Kidney (tissue), 22 donors: ENCODE measurements at places on chromosomes 3 and 15.

DNA sequence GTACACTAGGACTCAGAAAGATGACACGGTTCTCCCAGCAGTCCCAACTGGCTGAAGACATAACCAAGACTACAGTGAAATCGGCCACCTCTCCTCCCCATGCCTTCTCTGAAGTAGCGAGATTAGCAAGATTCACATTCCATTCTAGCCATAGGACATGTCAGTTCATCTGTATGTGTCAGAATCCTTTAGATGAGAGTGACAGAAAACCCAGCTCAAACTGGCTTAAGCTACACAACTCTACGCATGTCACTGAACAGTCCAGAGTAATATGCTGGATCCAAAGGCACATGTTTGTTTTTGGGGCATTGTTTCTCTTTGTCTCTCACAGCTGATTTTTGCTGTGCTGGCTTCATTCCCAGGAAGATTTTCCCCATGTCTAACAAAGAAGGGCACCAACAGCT is 75.8 kb downstream of the RARB start:
- H3K4me3 ChIP-seq, result no peak overlapping the region
- no peaks in the 10 kb centered on the region for H3K4me1 ChIP-seq
- H3K36me3 ChIP-seq, result no peaks in the 10 kb centered on the region
- DNase-seq, result no peak
- H3K27ac ChIP-seq, result no peak overlapping the region

- H3K4me1 ChIP-seq, result no peaks in the 10 kb centered on the region
- no peaks in the 10 kb centered on the region for H3K36me3 ChIP-seq
- H3K27me3 ChIP-seq, result no peaks in the 10 kb centered on the region
- no peak overlapping the region for H3K4me3 ChIP-seq
- DNase-seq, result no peak
- H3K27ac ChIP-seq, result no peak overlapping the region
Measured at GRCh38 chr3:100221159-100221558, 39.6 kb upstream of the TBC1D23 start.

- H3K27ac ChIP-seq, result no peak overlapping the region
- H3K4me1 ChIP-seq, result no peaks in the 10 kb centered on the region
- H3K4me3 ChIP-seq, result no peak overlapping the region
- no peaks in the 10 kb centered on the region for H3K27me3 ChIP-seq
- peaks cover 3% of the 10 kb centered on the region for H3K36me3 ChIP-seq
- DNase-seq, result no peak
Measured at GRCh38 chr3:53103397-53104296, 26.6 kb downstream of the RFT1 start.

- DNase-seq, result no peak
- no peaks in the 10 kb centered on the region for H3K4me1 ChIP-seq
- H3K27ac ChIP-seq, result no peak overlapping the region
- no peaks in the 10 kb centered on the region for H3K27me3 ChIP-seq
Measured at GRCh38 chr3:179446501-179446900, 4.8 kb downstream of the GNB4 start.

- H3K36me3 ChIP-seq, result no peaks in the 10 kb centered on the region
- H3K4me1 ChIP-seq, result peaks cover 10% of the 10 kb centered on the region
- no peak overlapping the region for H3K27ac ChIP-seq
- no peak for DNase-seq
Measured at GRCh38 chr3:57981483-57982087, 26.6 kb upstream of the FLNB start.

GRCh38 chr3:32237670-32238452 is 619 bp upstream of the CMTM8 start:
- H3K27me3 ChIP-seq, result no peaks in the 10 kb centered on the region
- H3K4me3 ChIP-seq, result peak overlapping the region; percentile 76
- no peaks in the 10 kb centered on the region for H3K36me3 ChIP-seq

DNA sequence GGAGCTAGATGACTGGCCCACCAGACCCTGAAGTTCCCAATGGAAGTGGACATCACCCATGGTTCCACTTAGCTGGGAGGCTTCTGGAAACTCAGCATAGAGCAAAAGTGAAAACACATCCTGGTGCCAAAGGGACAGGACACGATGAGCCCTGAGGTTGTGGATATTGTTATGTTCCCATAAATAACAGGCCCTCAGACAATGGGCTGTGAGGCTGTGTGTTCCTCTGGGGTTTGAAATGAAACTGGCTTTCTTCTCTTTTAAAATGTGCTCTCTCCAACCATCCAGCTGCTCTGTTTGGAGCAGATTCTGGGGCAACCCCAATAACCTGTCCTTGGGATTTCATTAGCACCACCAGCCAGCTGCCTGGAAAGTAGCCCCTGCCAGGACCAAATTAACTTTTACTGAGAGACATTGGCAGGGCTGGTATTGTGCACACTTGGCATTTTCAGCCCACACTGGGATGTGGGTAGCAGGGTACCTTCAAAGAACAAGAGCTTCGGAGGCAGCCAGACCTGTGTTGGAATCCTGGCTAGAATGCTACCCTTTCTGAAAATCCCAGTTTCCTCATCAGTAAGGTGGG is 97.5 kb downstream of the DNAJB8 start:
- H3K4me3 ChIP-seq, result no peak overlapping the region
- no peaks in the 10 kb centered on the region for H3K36me3 ChIP-seq
- H3K27ac ChIP-seq, result no peak overlapping the region
- peaks cover 10% of the 10 kb centered on the region for H3K4me1 ChIP-seq
- DNase-seq, result no peak
- no peaks in the 10 kb centered on the region for H3K27me3 ChIP-seq

- H3K4me3 ChIP-seq, result no peak overlapping the region
- no peaks in the 10 kb centered on the region for H3K27me3 ChIP-seq
- H3K36me3 ChIP-seq, result no peaks in the 10 kb centered on the region
- H3K27ac ChIP-seq, result no peak overlapping the region
Measured at GRCh38 chr3:79297245-79297960, 470.4 kb downstream of the ROBO1 start.

- no peaks in the 10 kb centered on the region for H3K4me1 ChIP-seq
- no peak overlapping the region for H3K4me3 ChIP-seq
- no peak overlapping the region for H3K27ac ChIP-seq
Measured at GRCh38 chr3:65045138-65045537, 357.3 kb upstream of the ADAMTS9 start.

DNA sequence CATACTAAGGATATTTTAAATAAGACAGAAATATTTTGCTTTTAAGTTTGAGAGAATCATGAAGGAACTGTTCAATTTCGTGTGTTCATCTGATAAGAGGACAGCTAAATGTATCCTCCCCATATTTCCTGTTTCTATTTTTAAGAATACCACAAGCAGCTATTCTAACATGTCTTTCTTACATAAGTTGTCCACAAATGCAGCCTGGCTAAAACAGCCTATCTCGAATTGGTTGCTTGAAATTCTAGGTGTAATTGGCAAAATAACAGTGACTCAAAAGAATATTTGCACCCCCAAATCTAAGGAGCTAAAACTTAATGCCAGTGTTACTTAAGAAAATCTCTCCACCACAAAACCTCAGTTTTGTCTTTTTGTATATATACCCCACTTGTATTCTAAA is 35.0 kb downstream of the BTLA start:
- H3K4me1 ChIP-seq, result no peaks in the 10 kb centered on the region
- no peak overlapping the region for H3K4me3 ChIP-seq
- no peak for DNase-seq
- no peaks in the 10 kb centered on the region for H3K27me3 ChIP-seq
- H3K27ac ChIP-seq, result no peak overlapping the region
- no peaks in the 10 kb centered on the region for H3K36me3 ChIP-seq

- no peaks in the 10 kb centered on the region for H3K4me1 ChIP-seq
- no peaks in the 10 kb centered on the region for H3K36me3 ChIP-seq
- H3K4me3 ChIP-seq, result no peak overlapping the region
- DNase-seq, result no peak
Measured at GRCh38 chr3:120264963-120265362, 20.1 kb downstream of the GPR156 start.

DNA sequence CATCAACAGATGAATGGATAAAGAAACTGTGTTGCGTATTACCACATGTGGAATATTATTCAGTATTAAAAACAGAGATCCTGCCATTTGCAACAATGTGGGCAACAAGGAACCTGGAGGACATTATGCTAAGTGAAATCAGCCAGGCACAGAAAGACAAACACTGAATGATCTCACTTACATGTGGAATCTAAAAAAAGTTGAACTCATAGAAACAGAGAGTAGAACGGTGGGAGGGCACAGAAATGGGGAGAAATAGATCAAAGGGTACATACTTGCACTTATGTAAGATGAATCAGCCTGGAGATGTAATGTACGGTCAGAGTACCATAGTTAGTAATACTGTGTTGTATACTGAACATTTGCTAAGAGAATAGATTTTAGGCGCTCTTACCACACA is 29.8 kb upstream of the MUC13 start:
- H3K27ac ChIP-seq, result no peak overlapping the region
- H3K4me3 ChIP-seq, result no peak overlapping the region
- no peaks in the 10 kb centered on the region for H3K4me1 ChIP-seq
- no peak for DNase-seq
- no peaks in the 10 kb centered on the region for H3K27me3 ChIP-seq

DNA sequence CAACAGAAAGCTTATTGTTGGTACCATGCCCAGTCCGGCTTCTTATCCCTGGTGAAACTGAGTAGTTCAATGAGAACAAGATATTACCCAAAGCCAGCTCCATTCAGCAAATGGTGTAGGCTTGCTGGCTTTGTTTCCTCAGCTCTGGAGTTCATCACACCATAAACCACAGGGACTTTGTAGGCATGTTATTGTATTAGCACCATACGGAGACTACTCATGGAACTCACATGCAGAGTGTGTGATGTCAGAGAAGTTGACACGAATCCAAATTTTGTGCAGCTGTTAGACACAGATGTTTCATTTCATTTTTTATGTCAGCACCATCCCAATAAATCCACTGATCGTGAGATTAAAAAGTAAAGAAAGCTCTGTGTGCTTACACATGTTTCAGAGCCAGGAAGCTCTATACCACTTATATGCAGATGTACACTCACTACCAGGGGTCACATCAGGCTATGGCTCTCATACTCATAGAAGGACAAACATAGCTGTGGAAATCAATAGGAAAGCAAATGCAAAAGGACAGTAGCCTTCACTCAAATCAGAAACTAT is 63.4 kb upstream of the LEKR1 start:
- peaks cover 3% of the 10 kb centered on the region for H3K4me1 ChIP-seq
- H3K27ac ChIP-seq, result no peak overlapping the region
- H3K27me3 ChIP-seq, result no peaks in the 10 kb centered on the region
- no peak for DNase-seq

DNA sequence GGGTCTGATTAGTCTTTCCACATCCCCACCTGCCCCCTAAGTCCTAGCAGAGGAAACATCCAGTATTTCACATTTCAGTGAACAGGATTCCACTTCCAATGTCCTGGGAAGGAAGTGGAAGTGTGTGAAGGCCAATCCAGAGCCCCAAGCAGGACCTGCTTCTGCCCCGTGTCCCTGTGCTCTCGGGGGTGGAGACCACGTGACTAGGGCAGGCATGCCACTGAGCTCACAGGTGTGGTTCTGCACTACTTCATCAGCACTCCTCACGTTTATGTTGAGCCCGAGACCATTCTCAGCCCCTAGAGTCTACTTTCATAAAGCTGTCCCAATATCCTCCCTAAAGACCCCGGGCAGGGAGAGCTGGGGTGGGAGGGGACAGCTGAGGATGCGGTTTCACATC is 84.3 kb downstream of the RAB11A start:
- no peak for DNase-seq
- no peak overlapping the region for H3K27ac ChIP-seq
- H3K36me3 ChIP-seq, result no peaks in the 10 kb centered on the region
- H3K4me3 ChIP-seq, result no peak overlapping the region

DNA sequence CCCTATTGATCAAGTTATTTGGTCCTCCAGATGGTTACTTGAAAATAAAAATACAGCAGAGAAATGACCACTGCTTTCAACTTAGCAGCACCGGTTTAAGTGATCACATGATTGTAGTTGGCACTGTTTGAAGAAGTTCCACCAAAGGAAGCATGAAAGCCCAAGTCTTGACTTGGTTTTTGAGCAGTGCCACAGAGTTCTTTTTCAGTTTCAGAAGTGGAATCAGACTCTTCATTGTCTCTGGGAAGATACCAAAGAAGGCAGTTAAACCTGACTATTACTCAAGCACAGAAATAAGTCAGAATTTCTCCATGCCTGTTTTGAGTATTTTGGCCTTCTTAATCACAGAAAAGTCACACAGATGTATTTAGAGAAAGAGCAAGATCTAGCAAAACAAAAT is 66.7 kb downstream of the BBX start:
- H3K4me1 ChIP-seq, result no peaks in the 10 kb centered on the region
- H3K4me3 ChIP-seq, result no peak overlapping the region
- no peaks in the 10 kb centered on the region for H3K36me3 ChIP-seq
- no peak overlapping the region for H3K27ac ChIP-seq
- DNase-seq, result no peak
- H3K27me3 ChIP-seq, result no peaks in the 10 kb centered on the region

DNA sequence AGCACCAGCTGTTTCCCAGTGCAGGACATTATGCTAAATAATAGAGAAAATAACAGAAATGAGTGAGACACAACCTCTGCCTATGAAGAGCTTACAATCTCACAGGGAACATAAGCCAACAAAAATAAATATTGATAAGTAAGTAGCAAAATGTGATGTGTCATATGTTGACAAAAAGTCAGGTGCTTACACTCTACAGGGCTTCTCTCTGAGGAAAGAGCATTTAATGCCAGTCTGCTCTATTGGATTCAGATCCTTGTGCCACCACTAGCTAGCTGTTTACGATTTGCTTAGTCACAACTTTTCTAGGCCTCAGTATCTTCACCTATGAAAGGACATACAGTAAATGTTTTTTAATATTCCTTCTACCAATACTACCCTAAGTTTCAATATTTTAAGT is 500.9 kb upstream of the NAALADL2 start:
- H3K36me3 ChIP-seq, result no peaks in the 10 kb centered on the region
- no peak overlapping the region for H3K4me3 ChIP-seq
- H3K27ac ChIP-seq, result no peak overlapping the region
- no peaks in the 10 kb centered on the region for H3K27me3 ChIP-seq
- H3K4me1 ChIP-seq, result peaks cover 6% of the 10 kb centered on the region

DNA sequence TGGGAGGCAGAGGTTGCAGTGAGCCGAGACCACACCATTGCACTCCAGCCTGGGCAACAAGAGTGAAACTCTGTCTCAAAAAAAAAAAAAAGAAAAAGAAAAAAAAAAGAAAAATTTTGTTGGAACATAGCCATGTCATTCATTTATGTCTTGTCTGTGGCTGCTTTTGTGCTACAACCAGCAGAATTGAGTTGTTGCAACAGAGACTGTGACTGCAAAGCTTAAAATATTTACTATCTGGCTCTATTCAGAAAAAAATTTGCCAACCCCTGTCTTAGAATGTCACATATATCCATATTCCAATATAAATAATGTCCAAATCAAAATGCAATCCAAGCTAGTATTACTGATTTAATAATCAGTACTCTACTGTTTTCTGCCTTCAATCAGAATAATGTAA is 25.1 kb downstream of the CD80 start:
- H3K4me1 ChIP-seq, result no peaks in the 10 kb centered on the region
- no peaks in the 10 kb centered on the region for H3K36me3 ChIP-seq
- no peak for DNase-seq
- H3K4me3 ChIP-seq, result no peak overlapping the region

GRCh38 chr3:127693336-127693843 is 20.6 kb downstream of the ABTB1 start:
- H3K4me3 ChIP-seq, result no peak overlapping the region
- no peaks in the 10 kb centered on the region for H3K27me3 ChIP-seq
- peak; percentile 35 for DNase-seq
- peaks cover 7% of the 10 kb centered on the region for H3K4me1 ChIP-seq
- H3K27ac ChIP-seq, result no peak overlapping the region
- no peaks in the 10 kb centered on the region for H3K36me3 ChIP-seq
